ENCODE measurements at places on chromosomes 3 and 15. TPM values are rescaled to one million over a fixed set of nuclear protein-coding genes. Genes with fewer than 3 reads are reported as not detected.

- no peak for DNase-seq
These were observed 20.7 kb downstream of the PPP1R2 start for GRCh38 chr3:195522254-195523023.

DNA sequence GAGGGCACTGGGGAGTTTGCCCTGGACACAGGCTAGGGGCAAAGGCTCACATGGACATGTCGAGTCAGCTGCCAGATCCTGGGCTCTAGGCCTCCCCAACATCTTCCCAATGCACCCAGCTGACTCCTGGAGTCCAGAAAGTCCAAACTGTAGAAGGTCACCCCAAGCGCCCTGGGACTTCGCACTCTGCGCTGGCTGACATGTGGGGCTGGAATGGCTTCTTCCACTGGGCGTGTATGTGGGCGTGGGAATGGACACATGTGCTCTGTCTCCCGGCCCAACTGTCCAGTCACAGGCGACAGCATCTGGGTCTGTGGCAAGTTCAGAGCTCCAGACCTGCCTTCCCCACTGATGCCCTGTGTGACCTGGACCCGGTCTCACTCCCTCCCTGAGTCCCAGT lies 13.2 kb upstream of the FURIN start:
- DNase-seq: no peak

DNA sequence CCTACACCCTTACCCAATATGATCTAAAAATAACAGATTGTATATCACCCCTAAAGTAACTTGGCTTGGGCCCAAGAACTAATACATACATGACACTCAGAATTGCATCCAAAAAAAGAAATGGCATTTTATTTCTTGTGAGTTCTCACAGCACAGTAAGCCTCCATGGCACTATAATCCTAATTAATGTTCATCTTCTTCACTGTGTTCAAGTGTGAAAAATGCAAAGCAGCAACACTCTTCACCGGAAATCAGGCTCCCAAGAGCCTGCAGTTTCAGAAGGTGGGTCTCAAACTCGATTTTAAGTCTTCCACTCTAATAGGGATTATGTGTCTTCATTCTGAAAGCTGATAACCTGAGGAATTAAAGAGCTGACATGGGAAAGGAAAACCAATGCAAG lies 142.8 kb upstream of the TSC22D2 start:
- DNase-seq: no peak

The GHSR gene
- polyA plus RNA-seq: not detected
